ENCODE measurements at places on chromosomes 1 and 21. TPM values are rescaled to one million over a fixed set of nuclear protein-coding genes. Genes with fewer than 3 reads are reported as not detected.

NBPF4 gene
- not detected for total RNA-seq

PTGFR gene
- not detected for total RNA-seq

PLA2G2A gene
- not detected for total RNA-seq

TAS1R3 gene
- total RNA-seq: 0.78 TPM

GPR3 gene
- 0.65 TPM for total RNA-seq

FCMR gene
- total RNA-seq: 117 TPM

AADACL4 gene
- not detected for total RNA-seq

All from activated CD4-positive, alpha-beta memory T cell treated with anti-CD3 and anti-CD28 coated beads, Interleukin-2, amount 10 ng/mL, durations not matched to agents 7 days and 5 days (primary cell).